MCF 10A (cell line): ENCODE measurements at places on chromosomes 1 and 21.

- no peak for DNase-seq
Observed at GRCh38 chr21:31418377-31419001, 74.4 kb upstream of the TIAM1 start.

DNA sequence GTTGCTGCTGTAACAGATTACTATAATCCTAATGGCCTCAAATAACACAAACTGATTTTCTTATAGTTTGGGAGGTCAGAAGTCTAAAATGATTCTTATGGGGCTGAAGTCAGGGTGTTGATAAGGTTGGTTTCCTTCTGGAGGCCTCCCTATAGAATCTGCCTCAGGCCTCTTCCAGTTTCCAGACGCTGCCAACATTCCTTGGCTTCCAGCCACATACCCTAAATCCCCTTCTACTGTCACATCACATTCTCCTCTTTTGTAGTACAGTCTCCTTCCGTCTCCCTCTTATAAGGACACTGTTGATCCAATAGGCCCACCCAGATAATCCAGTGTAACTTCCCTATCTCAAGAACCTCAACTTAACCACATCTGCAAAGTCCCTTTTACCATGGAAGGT is 145.3 kb upstream of the NCAM2 start:
- DNase-seq, result no peak

DNA sequence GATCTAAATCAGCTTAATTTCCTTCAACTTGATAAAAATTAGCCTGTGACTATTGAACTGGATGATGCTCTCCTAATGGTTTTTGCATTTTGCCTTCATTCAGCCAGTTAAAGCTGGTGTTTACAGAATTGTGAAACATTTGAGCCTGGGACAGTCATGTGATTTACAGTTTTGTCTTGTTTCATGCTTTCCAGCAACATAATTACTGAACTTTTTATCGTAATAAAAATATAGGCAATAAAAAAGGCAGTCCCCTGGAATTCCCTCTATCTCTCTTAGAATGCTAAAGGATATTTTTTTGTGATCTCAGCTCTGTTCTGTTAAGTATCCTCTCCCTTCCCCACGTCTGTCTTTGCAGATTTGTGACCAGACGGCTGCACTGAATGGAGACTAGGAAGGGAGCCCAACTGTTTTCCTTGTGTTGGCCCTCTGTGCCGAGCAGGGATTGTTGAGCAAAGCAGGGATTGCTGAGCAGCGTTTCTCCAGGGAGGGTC is 70.3 kb upstream of the RGL1 start:
- DNase-seq, result peak; percentile 27

DNA sequence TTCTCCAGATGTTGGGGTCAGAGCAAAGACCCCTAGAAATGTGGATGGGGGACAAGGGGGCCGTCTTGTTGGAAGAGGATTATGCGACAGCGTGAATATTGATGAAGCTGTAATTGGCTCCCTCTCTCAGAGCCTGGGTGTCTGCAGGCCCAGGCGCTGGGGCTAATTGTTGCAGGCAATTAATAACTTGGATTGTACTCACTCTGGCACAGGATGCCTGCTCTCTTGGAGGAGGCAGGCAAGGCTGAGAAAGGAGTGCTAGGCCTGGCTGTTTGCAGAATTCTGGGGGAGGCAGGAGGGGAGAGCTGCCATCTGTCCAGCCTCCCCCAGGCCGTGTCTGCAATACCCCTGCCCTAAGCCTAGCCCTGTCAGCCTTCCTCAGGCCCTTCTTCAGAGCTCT is 4.1 kb upstream of the DISP3 start:
- no peak for DNase-seq

GRCh38 chr1:193416226-193417024 is 230.0 kb upstream of the B3GALT2 start:
- no peak for DNase-seq

GRCh38 chr21:41712201-41712600 is 54.7 kb downstream of the RIPK4 start:
- no peak for DNase-seq

- DNase-seq, result peak; percentile 96
Observed at GRCh38 chr1:16122916-16123315, 33.0 kb downstream of the EPHA2 start.

- DNase-seq, result no peak
Observed at GRCh38 chr1:109255097-109255651, 5.8 kb downstream of the CELSR2 start.

GRCh38 chr1:177568622-177569021 is 397.9 kb downstream of the BRINP2 start:
- DNase-seq, result no peak

- DNase-seq, result no peak
Observed at GRCh38 chr1:175622362-175622761, 121.0 kb downstream of the TNR start.

DNA sequence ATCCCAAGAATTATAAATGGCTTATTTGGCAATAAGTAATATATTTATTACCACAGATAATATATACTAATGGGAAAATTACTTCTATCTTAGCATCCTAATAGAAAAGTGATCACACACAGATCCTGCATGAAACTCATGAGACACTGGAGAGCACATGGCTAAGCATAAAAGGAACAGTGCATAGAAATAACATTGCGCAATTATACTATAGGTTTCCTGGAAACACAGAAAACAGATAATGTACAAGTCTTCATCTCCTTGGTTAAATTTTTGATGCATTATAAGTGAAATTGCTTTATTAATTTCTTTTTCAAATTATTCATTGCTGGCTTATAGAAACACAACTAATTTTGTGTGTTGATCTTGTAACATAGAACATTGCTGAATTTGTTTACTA is 210.4 kb downstream of the USH2A start:
- no peak for DNase-seq

GRCh38 chr1:225559326-225559725 is 93.6 kb downstream of the ENAH start:
- no peak for DNase-seq
